Peyer's patch (tissue), 4 donors: ENCODE measurements at places on chromosomes 1 and 21. TPM values are rescaled to one million over a fixed set of nuclear protein-coding genes. Genes with fewer than 3 reads are reported as not detected.

GRCh38 chr1:92583821-92584760 is 97.4 kb upstream of the GFI1 start:
- DNase-seq = no peak

DNA sequence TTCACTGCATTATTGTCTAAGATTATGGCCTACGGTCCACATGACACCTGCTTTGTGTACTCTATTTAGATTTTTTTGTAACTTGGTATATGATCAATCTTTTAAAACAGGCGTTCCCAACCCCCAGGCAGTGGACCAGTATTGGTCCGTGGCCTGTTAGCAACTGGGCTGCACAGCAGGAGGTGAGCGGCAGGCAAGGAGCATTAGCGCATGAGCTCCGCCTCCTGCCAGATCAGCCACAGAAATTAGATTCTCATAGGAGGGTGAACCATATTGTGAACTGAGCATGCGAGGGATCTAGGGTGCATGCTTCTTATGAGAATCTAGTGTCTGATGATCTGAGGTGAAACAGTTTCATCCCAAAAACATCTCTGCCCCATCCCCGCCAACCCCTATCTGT is 228.4 kb upstream of the NR5A2 start:
- no peak for DNase-seq

- no peak for DNase-seq
Observed at GRCh38 chr1:206785182-206785765, 13.0 kb upstream of the IL10 start.

ZBTB21 gene
- total RNA-seq = 19.8 TPM

DNA sequence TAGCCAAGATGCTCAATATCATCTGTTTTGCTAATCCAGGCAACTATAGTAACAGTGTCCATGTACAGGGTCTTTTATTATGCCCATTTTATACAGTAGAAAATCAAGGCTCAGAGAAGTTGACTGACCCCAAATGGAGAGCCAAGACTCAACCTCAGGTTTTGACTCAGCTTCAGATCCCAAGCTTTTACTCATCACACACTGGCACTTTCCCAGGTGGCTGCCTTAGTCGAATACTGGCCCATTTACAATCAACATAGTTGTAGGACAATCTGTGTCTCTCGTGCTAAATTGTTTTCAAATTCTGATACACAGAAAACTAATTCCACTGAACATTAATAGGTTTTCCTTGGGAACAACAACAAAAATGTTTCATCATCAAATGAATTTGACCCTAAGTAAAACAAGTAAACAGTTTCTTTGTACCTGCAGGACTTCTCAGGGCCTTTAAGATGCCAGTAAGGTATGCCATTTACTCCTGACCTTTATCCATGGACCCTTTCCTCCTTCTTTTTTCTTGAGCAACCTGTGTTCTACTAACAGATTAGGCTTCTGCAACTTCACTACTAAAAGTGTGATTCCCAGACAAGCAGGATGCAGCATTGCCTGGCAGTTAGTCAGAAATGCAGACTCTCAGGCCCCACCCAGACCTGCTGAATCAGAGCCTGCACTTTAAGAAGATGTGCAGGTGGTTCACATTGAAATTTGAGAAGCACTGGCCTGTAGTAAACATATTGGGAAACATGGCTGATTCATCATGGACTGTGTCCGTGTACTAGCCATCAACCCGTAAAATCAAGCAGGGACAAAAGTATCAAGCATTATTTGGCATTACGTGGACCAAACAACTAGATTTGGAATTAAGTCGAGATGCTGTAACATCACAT is 128.8 kb downstream of the RRAGC start:
- no peak for DNase-seq
